Nucleus accumbens (tissue), 56 donors: ENCODE measurements at places on chromosomes 1 and 21.

GRCh38 chr1:110619412-110620249 is 13.5 kb upstream of the KCNA2 start:
- DNase-seq = peak; percentile 39

DNA sequence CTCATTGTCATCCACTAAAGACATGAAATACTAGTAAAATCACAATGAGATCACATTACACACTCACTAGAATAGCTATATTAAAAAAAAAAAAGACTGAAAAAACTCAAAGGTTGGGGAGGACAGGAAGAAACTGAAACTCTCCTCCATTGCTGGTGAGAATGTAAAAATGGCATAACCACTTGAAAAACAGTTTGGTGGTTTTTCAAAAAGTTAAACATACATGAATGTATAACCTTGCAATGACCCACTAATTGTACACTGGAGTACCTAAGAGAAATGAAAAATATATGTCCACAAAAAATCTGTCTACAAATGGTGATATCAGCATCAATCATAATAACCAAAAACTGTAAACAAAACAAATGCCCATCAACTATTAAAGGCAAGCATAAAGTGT is 44.0 kb downstream of the NRIP1 start:
- DNase-seq = no peak

DNA sequence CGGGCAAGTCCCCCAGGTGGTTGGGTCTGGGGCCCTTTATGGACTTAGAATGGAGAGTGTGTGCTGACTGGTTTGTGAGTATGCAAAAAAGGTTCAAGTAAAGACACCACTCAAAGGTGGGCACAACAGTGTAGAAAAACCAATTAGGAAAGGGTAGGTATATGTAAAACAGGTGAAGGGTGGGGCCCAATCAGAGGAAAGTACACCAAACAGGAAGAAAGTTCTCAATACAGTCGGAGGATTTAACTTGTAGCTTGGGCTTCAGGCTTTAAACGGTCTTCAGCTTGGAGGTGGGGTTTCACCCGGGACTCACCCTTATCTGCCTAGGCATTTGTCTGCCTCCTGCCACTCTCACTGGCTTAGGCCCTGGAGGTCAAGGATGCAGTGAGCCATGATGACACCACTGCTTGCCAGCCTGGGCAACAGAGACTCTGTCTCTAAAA is 6.8 kb upstream of the PUM1 start:
- no peak for DNase-seq

GRCh38 chr1:84585803-84586202 is 11.6 kb upstream of the CTBS start:
- no peak for DNase-seq

- no peak for DNase-seq
Observed at GRCh38 chr1:22471078-22471477, 19.4 kb downstream of the ZBTB40 start.

DNA sequence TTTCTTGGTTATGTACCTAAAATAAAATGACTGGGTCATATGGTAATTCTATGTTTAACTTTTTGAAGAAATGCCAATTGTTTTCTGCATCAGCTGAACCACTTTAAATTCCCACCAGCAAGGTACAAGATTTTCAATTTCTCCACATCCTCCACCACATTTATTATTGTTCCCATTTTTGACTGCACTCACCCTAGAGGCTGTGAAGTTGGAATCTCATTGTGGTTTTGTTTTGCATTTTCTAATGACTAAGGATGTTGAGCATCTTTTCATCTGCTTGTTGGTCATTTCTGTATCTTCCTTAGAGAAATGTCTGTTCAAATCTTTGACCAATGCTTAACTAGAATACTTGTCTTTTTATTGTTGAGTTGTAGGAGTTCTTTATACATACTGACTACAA is 72.5 kb downstream of the ASTN1 start:
- no peak for DNase-seq

GRCh38 chr1:231691618-231692259 is 65.1 kb downstream of the DISC1 start:
- peak; percentile 7 for DNase-seq

- no peak for DNase-seq
Observed at GRCh38 chr1:240947438-240948224, 335.7 kb upstream of the GREM2 start.

DNA sequence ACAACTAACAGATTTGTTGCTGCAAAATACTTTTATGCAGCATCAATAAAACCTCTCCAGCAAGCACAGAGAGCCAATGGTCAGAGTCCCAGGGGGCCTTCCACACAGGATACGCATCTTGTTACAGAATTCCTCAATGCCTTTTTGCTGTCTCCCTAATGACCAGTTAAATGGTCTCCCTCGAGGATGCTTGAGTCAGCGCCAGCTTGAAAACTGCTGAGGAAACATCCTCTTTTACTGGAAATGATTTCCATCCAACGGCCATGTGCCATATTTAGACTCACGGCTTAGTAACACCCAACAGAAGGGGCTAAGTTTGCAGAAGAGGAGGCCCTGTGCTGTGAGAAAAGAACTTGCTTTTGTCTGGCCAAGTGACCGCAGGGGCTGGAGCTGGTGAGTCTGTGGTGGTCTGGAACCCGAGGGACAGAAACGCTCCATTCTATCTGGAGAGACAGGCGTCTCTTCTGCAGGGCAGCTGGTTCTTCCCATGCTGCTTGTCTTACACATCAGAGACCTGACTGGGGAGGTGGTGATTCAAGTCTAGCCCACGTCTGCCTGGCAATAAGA is 496.4 kb downstream of the SETD4 start:
- peak; percentile 4 for DNase-seq

DNA sequence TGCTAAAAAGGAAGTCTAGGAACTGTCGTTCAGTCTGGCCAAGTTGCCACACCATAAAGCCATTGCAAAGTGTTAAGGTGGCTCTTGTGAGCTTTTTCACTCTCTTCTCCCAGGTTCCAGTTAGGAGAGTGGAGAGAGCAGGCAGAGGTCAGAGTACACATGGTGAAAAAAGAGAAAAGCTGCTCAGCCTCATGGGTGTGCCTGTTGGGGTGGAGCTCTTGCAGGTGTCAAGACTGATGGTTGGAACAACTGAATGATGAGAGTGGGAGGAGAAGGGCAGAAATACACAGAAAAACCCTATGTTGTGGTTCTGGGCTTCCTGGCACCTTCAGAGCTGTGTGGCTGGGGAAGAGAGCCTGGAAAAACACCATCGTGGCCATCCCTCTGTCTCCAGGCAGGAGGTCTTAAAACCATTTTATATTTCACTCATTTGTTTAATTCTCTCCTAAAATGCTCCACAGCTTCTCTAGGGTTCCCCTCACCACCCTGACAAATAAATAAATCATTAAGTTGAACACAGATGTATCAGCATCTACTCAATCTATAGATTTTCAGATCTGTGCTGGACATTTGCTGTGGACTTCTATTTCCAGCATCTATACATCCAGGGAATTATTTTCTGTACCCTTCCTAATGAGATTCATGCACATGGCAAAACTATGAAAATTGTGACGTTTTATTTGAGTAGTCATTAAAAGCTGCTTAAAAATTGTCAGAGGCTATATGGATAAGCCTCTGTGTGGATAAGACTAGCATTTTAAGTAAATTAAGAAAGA is 17.5 kb downstream of the UBASH3A start:
- DNase-seq = no peak

DNA sequence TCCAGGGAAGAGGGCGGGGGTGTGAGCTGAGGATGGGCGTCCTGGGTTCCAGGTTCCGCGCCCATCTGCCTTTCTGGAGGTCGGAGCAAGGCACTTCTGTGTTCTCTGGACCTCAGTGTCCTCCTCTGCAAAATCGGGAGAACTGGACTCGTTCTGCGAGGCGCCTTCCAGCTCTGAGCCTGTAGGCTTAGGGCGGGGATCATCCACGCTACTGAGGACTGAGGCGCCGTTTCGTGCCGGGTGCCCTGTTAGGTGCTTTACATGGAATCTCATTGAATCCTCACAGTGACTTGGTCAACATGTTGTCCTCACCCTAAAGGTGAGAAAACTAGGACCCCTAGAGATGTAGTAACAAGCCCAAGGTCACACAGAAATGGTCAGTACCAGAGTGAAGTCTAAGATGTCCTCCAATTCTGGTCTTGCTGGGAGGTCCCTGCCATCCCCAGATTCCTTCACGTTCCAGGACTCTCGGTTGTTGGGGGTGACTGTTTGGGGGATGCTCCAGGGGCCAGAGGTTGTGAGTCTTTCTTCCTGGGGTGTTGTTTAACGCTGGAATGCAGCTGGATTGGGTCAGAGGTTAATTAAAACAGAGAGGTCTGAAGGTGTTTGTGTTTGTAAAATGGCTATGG is 677 bp downstream of the PRKAA2 start:
- DNase-seq = peak; percentile 25

DNA sequence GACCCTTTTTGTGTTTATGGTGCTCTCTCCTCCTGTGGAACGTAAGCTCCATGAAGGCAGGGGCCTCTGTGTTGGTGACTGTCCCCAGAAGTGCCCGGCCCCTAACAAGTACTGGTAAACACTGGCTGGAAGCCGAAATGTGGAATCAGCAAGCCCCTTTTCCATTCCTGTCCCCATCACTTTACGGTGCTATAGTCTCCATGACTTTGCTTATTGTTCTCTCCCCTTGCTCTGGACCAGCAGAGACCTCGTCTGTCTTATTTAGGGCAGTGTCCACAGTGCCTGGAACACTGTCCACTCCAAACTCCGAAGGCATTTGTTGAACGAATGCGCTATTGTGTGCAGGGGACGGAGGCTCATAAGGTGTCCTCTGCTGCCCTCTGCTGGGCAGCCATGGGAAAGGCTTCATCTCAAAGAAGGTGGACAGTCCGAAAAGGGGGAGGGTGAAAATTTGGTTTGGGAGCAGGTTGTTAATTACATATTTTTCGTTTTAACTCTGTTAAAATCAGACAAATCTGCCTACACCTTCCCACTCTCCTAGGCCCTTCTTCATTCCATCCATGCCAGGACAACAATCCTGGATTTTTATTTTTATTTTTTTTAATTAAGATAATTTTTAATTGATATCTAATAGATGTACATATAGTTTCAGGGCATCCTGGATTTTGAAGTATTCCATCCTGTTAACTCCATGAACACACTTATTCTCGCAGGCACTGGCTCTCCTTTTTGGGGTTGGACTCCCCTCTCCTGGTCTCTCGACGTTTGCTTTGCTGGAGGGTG is 115.6 kb downstream of the PGBD5 start:
- no peak for DNase-seq

GRCh38 chr21:16159213-16159970 is 429.6 kb downstream of the USP25 start:
- no peak for DNase-seq

DNA sequence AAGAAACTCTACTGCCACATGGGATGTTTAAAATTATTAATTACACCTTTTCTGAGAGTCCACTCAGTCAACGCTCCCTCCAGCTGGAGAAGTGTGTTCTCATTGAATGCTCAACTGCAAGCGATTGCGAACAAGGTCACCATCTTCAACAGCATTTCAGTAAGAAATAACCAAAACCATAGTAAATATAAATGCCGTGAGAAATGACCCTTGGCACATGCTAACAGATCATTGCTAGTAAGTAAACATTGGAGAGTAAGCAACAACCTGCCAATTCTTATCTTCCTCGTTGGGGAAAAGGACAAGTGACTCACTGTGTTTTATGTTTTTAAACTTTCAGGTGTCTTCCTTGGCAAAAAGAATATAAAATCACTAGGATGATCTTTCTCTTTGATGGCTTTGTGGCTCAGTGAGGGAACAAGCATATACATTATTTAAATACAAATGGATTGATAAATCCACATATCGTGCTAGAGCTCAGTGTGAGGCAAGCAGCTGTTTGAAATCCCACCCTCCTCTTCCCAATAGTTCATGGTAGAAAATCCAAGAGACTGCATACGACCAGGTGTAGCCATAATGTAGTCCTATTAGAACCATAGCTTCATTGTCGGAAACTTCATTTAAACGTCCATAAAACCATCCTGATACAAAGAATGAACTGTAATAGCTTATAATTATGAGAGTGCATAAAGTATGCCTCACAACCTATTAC is 214.6 kb downstream of the GRIK1 start:
- no peak for DNase-seq

- DNase-seq = no peak
Observed at GRCh38 chr1:228415221-228415620, 1.4 kb downstream of the TRIM17 start.

DNA sequence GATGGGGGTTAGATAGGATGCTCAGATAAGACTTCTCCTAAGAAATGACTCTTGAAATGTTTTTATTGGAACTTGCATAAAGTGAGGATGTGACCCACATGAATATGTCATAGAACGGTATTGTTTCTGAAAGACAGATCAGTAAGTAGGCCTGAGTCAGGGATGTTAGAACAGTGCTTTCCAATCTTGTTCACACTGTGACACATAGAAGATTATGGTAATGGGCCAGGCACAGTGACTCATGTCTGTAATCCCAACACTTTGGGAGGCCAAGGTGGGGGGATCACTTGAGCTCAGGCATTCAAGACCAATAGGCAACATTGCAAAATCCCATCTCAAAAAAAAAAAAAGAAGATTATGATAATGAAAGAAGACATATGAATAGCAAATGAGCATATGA is 32.9 kb downstream of the FMO4 start:
- no peak for DNase-seq

GRCh38 chr1:202075389-202075788 is 47.3 kb upstream of the GPR37L1 start:
- no peak for DNase-seq

DNA sequence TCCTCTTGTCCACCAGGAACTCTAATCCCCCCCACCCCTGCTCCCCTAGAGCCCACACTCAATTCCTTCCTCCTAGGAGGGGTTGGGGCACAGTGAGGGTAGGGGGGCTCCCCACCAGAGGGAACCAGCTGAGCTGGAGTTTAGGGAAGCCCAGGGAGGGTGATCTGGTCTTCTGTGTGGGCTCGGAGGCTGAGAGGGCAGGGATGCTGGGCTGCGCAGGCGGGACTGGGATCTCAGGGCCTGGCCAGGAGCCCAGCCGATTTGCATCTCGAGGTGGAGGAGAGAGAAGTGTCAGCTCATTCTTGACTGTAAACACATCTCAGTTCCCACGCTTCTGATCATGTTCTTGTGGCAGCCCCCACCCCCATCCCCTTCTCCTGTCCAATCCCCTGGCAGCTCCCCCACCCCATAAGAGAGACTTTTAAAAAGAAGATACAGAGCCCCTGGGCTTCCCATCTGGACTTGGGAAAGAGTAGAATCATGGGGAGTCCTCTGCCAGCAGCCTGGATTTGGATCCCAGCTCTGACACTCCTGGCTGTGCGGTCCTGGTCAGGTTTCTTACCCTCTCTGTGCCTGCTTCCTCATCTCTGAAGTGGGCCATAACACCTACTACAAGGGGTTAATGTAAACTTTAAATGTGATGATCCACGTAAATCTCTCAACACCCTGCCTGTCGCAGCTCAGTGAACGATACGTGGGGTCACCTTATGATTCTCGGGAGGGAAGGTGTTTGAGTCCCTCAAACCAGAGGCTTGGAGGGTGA is 6.6 kb downstream of the PEAR1 start:
- DNase-seq = no peak

DNA sequence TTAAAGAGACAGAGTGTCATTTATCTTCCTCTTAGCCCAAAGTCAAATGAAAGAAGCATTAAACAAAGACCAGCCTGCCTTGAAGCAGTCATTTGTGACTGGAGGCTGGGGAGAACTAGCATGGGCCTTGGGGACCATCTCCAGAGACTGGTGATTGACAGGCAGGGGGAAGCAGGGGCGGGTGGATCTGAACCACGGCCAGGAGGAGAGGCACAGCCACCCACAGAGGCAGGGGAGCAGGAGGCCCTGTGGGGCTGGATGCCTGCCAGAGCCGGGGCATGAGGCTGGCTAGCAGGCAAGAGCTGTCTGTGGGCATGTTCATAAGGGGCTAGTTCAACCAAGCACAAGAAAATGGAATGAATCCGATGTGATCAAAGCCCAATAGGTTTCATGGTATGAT is 73.9 kb downstream of the PLXNA2 start:
- peak; percentile 10 for DNase-seq
